ENCODE measurements at places on chromosomes 7 and 10. TPM values are rescaled to one million over a fixed set of nuclear protein-coding genes. Genes with fewer than 3 reads are reported as not detected.

DNA sequence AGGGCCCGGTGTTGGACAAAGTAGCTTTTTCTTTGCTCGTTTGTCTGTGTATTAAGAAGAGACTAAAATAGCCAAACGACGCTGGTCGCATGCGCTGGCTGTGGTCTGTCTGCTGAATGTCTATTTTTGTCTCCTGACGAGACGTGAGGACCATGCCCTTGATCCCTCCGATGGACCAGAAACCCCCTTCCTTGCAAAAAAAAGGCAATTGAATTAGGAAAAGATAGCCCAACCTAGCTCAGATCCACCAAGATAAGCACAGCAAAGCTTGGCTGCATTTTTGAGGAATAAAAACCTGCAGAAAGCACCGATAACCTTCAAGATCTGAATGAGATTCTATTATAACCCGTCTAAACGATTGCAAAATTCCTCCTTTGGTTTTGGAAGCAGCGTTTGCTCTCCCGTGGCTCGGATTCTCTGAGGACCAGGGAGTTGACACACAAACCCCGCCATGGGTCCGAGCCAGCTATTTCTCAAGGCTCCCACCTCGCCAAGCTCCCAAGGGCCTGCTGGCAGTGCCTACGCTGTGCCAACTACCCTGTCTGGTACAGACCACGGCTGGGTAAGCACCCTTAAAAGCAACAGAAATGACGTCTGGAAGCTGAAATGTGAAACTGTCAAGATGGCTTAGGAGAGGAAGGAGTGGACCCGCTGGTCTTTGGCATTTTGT is 17.7 kb upstream of the TTYH3 start:
- peak; percentile 76 for DNase-seq

DNA sequence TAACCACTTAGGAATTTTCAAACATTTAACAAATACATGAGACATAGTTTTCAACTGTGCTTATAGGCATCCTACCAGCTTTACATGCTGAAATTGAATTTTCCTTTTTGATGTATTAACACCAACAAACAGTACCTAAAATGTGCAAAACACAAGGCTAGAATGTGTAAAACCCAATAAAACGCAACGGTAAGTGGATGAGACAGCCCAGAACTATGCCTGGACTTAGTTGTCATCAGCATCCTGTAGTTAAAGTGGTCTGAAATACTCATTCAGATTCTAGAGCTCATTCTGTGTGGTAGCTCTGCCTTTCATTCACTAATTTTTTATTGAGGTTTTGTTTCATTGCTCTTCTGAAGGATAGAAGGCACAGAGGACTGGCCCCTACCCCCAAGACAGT is 137.1 kb downstream of the BMPER start:
- DNase-seq: no peak

DNA sequence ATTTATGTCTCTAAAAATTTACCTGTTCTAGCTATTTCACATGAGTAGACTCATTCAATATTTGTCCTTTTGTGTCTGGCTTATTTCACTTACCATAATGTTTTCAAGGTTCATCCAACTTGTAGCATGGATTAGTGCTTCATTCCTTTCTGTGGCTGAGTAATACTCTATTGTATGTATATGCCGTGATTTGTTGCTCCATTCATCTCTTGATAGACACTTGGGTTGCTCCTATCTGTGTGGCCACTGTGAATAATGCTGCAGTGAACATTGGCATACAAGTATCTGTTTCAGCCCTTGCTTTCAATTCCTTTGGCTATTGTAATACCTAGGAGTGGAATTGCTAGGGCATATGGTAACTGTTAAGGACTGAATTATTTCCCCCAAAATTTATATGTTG is 86.9 kb downstream of the VWC2 start:
- no peak for DNase-seq

GRCh38 chr10:125783957-125784356 is 8.3 kb upstream of the MMP21 start:
- DNase-seq: no peak

FAM25A gene
- not detected for total RNA-seq

RALA gene
- 29.3 TPM for total RNA-seq

CYP3A4 gene
- total RNA-seq: not detected

ATP5F1C gene
- total RNA-seq: 438 TPM

RBP3 gene
- total RNA-seq: not detected

- DNase-seq: no peak
Measured at GRCh38 chr7:30705596-30705995, 23.3 kb upstream of the CRHR2 start.

DNA sequence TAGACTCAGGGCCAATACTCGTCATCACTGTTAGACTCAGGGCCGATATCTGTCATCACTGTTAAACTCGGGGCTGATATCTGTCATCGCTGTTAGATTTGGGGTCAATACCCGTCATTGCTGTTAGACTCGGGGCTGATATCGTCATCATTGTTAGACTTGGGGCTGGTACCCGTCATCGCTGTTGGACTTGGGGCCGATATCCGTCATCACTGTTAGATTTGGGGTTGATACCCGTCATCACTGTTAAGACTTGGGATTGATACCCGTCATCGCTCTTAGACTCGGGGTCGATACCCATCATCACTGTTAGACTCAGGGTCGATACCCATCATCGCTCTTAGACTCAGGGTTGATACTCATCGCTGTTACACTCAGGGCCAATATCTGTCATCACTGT is 56.5 kb downstream of the BEND7 start:
- no peak for DNase-seq

MMP21 gene
- not detected for total RNA-seq

- no peak for DNase-seq
Measured at GRCh38 chr7:149021725-149022062, 6.6 kb downstream of the PDIA4 start.

DNA sequence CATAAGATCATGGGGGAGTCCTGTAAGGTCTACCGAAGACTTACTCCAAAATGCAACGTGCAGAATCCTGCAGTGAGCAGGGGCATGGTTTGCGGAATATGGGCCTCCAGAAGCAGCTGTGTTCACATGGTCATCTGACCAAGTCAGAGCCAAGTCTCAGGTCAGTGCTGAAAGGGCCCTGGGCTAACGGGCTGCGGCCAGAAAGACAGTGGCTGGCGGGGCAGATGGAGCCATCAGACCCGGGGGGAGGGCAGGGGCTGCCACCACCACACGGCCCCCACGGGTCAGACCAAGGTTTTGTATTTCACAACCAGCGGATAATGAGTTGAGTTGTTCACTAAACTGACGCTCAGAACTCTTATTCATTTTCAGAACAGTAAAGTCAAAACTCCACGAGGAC is 522.3 kb downstream of the PTPRN2 start:
- DNase-seq: no peak

SLC16A9 gene
- total RNA-seq: 1.1 TPM

JCAD gene
- 8.2 TPM for total RNA-seq

- peak; percentile 27 for DNase-seq
Measured at GRCh38 chr10:94428766-94429707, 26.7 kb downstream of the TBC1D12 start.

OIT3 gene
- 0.25 TPM for total RNA-seq

HOXA3 gene
- total RNA-seq: 4.2 TPM

DNA sequence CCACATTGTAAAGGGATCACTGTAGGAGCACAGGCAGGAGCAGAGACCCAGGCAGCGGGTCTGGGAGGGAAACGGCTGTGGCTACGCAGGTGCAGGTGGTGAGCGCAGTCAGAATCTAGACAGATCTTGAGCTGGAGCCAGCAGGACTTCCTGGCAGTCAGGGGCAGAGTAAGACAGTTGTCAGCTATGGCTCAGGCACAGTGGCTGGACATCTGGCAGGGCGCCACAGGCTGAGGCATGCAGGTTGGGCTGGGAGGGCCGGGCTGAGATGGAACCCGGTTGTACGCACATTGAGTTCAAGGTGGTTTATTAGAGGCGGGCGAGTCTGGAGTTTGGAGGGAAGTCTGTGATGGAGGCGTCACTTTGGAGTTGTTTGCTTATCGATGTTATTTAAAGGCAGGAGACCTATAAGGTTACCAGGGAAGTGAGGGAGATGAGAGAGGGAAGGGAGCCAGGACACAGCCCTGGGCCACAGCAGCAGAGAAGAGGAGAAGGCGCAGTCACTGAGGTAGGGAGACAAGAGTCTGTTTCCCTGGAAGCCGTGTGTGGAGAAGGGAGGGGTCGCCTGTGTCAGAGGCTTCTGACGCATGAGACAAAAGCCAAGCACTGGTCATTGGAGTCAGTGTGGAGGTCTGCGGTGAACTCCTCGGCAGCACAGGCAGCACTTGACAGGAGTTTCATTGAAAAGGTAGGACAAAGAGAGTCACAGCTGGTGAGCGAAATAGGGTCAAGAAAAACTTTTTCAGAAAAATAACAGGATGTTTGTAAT is 73.8 kb downstream of the LANCL2 start:
- DNase-seq: no peak

- no peak for DNase-seq
Measured at GRCh38 chr10:63603709-63604445, 82.7 kb downstream of the REEP3 start.

DNA sequence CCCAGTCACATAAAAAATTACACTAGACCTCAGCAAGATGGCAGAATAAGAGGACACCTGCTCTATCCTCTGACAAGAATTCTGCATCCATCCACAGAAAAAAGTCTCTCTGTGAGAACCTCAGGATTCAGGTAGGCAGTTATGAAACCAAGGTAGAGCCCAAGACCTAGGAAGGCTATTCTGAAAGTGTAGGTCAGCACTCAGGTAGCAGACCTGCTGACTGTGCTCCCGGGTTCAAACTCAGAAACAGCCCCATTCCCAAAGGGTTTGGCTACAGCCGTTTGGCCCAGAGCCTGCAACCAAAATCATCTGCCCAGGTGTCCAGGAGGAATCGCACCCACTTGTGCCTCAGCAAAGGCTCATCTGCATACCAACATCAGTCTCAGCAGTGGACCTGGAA is 37.7 kb downstream of the COA1 start:
- no peak for DNase-seq

DNA sequence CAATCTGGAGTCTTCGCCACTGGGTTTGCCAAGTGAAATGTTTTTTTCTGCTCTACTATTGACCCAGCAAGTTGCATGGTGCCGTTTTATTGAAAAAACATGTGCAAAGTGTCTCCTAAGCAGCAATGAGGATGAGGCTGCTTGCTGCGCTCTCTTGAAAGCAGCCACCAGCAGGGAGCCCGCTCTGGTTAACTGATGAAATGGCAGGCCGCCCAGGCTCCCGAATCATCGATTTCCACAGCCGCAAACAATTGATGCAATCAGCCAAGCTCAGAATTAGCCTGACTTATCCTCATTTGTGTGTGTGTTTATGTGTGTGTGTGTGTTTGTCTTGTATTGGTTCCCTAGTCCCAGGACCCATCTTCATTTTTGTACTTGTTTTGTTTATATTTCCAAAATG is 22.2 kb upstream of the LYZL1 start:
- no peak for DNase-seq

DNA sequence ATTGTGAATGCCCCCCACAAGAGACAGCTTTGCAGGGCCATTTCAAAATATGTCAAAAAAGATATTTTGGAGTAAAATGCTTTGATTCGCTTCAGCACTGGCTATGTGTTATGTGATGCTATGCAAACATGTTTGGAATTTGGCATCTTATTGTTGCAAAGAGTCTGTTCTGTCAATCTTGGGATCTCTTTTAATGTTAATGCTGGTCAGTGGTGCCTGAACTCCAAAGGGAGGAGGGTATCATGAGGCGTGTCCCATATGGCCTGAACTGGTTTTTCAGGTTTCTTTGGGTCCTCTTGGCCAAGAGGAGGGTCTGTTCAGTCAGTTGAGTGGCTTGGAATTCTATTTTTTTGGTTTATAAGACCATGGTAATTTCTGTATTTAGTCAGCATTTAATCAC is 81.4 kb downstream of the HECW1 start:
- DNase-seq: no peak

GRCh38 chr10:132575320-132576201 is 38.0 kb downstream of the INPP5A start:
- DNase-seq: peak; percentile 86

GRCh38 chr7:142447762-142448161 is 189.9 kb upstream of the PRSS58 start:
- no peak for DNase-seq

- DNase-seq: no peak
Measured at GRCh38 chr10:33521904-33522303, 187.4 kb upstream of the NRP1 start.

LDB3 gene
- total RNA-seq: not detected

DNA sequence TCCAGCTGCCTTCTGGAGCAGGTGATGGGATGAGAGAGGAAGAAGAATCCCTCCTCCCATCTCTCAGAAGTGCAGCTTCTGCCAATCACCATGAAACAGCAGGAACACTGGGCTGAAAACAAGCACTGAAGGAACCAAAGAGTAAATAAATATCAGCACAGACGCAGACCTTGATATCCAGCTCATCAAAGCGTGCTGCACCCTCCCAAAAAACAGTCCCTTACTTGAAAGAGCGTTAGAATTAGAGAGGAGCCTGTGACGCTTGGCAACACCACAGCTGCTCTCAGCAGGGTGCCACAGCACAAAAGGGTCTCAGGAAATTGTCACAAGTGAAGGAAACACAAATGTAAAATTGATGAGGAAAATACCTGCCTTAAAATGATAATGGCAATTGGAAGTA is 39.5 kb downstream of the KLF6 start:
- DNase-seq: no peak

DNA sequence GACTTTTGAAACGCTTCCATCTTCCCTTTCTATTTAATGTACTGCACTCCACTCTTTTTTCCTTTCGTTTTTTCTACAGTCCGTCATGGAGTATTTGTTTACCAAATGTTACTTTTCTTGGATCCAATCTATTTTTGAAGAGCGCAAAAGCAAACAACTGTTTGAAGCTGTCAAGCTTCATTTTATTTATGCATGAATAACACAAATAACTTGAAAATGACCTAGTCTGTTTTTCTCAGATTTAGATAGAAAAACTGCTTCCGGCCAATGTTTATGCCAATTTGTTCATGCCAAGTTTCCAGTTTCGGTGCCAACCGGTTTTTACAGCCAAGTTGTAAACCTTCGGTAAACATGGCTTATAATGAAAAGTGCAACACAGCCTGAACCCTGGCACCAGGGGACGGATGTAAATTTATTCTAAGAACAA is 150.9 kb upstream of the KLF6 start:
- peak; percentile 89 for DNase-seq

- DNase-seq: peak; percentile 22
Measured at GRCh38 chr10:101380353-101381017, 26.5 kb downstream of the BTRC start.
